ENCODE measurements at places on chromosomes 3 and 15.

DNA sequence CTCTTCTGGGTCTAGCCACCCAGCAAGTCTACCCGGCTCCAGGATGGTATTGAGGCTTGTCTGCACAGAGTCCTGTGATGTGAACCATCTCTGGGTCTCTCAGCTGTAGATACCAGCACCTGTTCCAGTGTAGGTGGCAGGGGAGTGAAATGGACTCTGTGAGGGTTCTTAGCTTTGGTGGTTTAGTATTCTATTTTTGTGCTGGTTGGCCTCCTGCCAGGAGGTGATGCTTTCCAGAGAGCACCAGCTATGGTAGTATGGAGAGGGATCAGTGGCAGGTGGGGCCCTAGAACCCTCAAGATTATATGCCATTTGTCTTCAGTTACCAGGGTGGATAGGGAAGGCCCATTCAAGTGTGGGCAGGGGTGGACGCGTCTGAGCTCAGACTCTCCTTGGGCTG is 283.4 kb upstream of the LYSMD4 start:
- DNase-seq, result no peak

GRCh38 chr3:45227946-45228345 is 1.9 kb upstream of the TMEM158 start:
- DNase-seq, result no peak

DNA sequence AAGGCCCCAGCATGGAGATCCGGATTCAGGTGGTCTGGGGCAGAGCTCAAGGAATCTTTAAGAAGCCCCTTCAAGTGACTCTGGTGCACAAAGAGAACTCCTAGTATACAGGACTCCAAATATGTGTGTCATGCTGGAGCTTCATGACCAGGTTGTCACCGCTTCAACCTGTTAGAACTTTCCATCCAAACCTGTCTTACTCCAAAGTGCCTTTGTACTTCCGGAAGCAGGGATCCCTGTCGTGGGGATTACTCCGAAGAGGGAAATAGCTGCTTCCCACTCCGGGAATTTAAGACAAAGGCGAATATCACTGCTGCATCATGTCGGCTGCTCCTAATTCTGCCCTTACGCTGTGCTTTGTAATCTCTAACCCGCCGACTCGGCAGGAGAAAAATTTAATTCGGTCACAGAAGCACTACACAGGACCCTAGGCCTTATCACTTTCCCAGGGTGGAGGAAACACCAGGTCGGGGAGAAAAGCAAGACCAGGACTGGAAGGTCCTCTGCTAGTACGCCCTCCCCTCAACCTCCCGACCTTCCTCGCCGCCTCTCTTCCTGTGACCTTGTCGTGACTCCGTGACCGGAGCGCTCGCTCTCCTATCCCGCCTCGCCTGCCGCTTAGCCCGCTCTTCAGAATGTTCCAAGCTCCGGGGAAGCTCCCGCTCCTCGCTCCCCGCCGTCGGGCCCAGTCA is 730 bp downstream of the HIGD1A start:
- DNase-seq, result peak; percentile 48

- DNase-seq, result no peak
Measured at GRCh38 chr3:126351771-126352475, 5.3 kb downstream of the KLF15 start.

DNA sequence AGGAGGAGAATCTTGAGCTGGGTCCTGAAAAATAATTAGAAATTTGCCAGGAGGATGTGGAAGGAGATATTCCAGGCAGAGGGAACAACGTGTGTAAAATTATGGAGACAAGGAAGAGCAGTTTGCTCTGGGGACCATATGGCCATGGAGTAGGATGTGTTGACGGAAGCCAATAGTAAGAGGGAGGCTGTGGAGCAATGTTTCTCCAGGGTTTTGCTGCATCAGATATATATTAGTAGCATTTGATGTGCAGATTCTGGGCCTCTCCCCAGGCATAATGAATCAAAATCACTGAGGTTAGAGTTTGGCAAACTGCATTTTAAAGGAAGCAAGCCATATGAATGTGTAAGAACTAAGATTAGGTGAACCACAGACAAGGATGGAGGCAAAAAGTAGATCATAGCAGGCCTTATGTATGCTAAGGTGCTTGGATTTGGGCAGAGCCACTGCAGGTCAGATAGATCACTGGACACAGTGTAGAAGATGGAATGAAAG is 192.9 kb upstream of the IL12A start:
- no peak for DNase-seq

DNA sequence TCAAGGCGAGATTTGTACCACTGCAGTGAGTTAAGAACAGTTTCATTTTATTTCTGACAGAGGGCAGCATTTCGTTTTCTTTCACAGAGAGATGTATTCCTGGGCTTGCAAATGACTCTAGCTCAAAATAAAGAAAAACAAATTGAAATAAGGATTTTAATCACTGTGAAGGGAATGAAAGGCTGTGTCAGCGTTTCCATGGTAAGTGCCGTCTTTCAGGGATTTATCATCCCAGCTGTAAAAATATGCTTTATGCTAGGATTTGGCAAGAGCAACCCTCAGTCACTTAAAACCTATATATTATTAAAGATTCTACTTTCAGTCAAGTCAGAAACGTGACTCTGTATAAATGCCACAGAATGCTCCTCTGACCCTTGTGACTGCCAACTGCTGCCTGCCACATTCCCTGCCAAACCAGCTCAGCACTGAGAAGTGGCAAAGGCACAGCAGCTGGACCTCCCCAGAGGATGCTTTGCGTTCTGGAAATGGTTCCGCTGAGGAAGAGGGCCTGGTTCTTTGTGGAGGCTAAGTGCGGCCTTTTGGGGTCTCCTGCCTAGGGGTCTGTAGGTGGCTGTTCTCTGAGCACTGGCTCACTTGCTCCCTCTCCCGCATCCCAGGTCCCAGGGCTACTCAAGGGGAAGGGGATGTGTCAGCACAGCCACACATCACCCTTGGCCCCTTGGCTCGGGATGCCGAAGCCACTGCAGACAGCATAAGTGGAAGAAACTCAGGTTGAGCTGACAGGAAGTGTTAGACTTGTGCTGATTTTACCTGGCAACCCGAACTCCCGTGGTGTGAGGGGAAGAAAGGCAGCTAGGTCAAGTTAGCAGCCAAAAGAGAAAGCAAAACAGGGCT is 56.6 kb upstream of the POMGNT2 start:
- no peak for DNase-seq

DNA sequence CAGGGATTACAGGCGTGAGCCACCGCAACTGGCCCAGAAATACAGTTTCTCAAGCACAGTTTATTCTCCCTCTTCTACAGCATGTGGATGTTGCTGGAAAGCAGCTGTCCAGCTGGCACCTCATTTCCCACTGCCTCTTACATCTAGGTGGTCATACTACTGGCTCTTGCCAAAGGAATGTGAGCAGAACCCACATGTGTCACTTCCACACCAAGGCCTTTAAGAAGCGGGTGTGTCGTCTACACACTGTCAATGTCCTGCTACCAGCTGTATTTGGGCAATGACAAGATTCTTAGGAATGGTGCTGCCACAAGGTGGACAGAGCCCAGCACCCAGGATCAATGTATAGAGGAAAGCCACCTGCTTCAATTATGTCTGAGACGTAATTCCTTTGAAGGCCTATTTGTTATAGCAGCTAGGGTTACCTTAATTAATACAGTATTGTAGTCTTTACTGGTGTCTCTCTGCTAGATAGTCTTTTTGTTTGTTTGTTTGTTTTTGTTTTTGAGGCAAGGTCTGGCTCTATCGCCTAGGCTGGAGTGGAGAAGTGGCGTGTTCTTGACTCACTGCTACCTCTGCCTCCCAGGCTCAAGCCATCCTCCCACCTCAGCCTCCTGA is 15.1 kb upstream of the RAB7A start:
- DNase-seq, result no peak

GRCh38 chr3:184642631-184643285 is 69.1 kb downstream of the MAGEF1 start:
- peak; percentile 20 for DNase-seq

- DNase-seq, result no peak
Measured at GRCh38 chr15:67195305-67195704, 59.2 kb downstream of the AAGAB start.

DNA sequence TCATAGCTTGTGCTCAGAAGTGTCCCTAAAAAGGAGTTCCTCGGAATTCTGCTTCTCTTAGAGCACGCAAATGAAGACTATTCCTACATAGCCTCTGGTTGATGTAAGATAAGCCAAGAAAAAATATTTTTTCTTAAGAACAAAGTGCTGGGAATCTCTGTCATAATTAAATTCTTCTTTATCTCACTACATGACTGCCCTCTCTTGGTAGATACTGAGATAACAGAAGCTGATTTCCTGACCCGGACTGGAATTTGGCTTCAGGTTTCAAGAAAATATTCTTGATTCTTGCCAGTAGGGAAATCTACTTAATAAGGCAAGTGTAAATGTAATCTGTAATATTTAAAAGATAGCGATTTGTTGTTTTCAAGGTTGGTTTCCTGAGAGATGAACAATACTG is 31.3 kb upstream of the SETMAR start:
- peak; percentile 18 for DNase-seq

DNA sequence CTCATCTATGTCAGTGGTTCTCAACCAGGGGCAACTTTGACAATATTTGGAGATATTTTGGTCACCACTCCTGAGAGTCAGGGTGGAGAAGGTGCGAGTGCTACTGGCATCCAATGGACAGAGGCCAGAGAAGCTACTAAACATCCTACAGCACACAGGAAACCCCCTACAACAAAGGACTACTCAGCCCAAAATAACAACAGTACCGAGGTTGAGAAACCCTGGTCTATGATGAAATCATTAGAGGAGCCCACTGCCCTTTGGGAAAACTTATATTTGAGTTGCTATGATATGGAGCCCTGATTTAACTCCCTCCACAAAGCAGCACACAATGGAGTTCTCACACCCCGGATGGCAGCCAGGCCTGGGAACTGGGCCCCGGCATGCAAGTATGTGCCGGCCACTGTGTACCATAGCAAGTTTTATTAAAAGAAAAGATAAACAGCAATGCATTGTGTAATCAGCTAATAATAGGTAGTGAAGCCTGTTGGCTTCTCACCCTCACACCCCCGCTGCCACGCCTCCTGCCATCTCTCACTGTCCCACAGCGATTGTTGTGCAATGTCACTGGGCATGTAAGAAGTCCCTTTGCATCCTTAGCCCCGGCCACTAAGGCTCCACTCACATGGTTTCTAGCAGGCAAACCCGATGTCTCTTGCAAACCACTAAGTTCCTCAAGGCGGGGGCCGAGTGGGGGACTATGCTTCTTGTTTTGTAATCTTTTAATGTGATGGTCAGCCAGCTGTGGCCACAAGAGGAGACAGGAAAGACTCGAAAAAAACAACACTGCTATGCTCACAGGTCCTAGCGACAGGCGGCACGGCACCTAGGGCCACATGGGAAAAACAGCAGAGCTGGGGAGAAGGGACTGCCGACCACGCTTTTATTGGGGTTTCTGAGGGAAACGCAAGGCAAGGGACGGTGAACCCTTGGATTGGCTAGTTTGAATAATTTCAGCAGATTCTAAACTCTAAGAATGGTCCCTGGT is 110.0 kb downstream of the AQP9 start:
- DNase-seq, result no peak

DNA sequence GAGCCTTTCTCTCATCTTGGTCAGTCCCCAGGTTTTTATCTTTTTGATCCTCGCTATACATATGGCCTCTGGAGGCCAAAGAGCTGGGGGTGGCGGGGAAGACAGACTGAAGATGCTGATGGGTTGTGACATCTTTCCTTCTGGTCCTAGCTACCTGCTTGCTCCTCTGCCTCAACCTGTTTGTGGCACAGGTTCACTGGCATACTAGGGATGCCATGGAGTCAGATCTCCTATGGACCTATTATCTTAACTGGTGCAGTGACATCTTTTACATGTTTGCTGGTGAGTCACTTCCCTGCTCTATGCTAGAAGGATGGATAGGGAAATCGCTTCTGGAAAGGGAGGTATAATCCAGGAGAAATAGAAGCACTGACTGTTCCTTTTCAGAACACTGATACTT is 8.8 kb downstream of the TMEM202 start:
- no peak for DNase-seq

- DNase-seq, result no peak
Measured at GRCh38 chr15:75751891-75752290, 39.2 kb upstream of the CSPG4 start.

- DNase-seq, result no peak
Measured at GRCh38 chr15:66899555-66900350, 165.6 kb upstream of the SMAD3 start.

DNA sequence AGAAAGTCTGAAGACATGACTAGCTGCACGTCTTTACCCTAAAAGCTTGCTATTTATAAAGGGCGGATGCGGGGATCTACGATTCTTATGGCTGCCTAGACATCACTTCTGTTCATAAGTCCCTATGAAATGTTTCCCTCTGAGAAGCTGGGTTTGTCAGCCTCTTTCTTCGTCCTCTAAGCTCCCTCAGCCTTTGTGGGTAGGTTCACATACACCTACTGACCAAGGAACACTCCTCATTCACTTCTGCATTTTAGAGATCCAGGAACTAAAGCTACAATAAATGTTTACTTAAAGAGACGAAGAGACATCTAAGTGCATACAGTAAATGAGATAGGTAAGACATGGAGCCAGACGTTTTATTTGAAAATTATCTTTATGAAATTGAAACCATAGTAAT is 16.7 kb upstream of the RAMAC start:
- DNase-seq, result no peak

GRCh38 chr15:77688266-77688665 is 55.6 kb upstream of the LINGO1 start:
- no peak for DNase-seq

DNA sequence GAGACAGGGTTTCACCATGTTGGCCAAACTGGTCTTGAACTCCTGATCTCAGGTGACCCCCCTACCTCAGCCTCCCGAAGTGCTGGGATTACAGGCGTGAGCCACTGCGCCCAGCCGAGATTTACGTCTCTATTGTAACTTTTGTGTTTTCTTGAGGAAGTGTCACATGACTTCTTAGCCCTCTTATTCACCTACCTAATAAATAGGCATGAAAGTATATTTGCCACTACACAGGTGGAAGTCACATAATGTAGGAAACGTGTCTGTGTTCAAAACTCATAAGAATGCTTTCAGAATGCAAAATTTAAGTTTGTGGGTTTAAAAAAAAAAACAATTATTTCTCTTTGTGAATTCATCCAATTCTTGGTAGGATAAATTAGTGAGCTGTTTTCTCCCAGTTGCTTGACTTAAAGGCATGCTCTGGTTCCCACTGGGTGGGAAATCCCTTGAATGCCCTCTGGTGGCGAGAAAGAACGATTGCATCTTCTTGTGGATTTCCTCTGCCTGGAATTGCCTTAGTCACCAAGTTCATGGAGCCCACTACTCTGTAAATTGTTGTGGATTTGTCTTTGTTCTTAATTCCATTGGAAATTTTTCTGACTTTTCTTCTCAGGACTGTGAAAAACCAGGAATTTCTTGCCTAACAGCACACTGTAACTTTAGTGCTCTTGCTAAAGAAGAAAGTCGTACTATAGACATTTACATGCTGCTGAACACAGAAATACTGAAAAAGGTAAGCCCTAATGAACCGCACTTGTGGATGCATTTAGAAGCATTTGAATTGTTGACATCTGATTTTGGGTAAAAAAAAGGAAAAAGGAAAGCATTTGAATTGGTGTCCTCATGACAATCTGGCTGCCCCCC is 82.2 kb upstream of the CTDSPL start:
- DNase-seq, result peak; percentile 50

DNA sequence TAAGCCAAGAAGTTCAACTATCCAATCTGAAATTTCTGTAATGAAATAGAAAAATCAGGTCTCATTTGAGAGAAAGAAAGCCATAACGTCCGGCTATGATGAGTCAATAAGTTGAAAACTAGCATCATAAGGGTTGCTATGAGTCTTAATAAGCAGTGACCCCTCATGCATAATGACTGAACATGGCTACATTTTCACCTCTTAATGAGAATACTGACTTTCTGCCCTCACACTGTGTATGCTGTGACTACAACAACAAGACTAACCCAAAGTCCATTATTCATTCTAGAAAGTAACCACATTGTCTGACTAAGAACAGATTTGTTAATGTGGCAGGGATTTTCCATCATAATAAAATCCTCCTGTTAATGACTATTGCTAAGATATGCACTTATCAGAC is 884.0 kb upstream of the CADM2 start:
- no peak for DNase-seq
